Fibroblast of lung (primary cell): ENCODE measurements at places on chromosomes 4 and X. TPM values are rescaled to one million over a fixed set of nuclear protein-coding genes. Genes with fewer than 3 reads are reported as not detected.

- DNase-seq, result peak; percentile 32
Measured at GRCh38 chr4:186204103-186204559, 12.8 kb downstream of the CYP4V2 start.

GRCh38 chr4:76725039-76725438, 172.9 kb downstream of the SOWAHB start:
- DNase-seq, result no peak

The SEC24B gene
- 42.6 and 47.9 TPM in 2 replicates for polyA plus RNA-seq

The NAA11 gene
- not detected in 2 replicates for polyA plus RNA-seq

- no peak for DNase-seq
Measured at GRCh38 chrX:38465686-38466085, 95.7 kb upstream of the TSPAN7 start.

- peak; percentile 49 for DNase-seq
Measured at GRCh38 chrX:101759000-101759399, 99.3 kb upstream of the ARMCX2 start.

- DNase-seq, result peak; percentile 47
Measured at GRCh38 chr4:145177906-145178538, 2.4 kb downstream of the OTUD4 start.
